ENCODE measurements at places on chromosomes 1 and 21. TPM values are rescaled to one million over a fixed set of nuclear protein-coding genes. Genes with fewer than 3 reads are reported as not detected.

Gene VHLL
- not detected for total RNA-seq

Gene EIF4G3
- total RNA-seq, result 55.9 TPM

Gene SOX13
- total RNA-seq, result not detected

GRCh38 chr1:13617108-13617507 is 33.5 kb downstream of the PDPN start:
- peaks cover 11% of the 10 kb centered on the region for H3K27me3 ChIP-seq
- no peak overlapping the region for H3K4me3 ChIP-seq
- no peak for DNase-seq
- H3K4me1 ChIP-seq, result no peaks in the 10 kb centered on the region
- no peak overlapping the region for H3K27ac ChIP-seq
- H3K36me3 ChIP-seq, result no peaks in the 10 kb centered on the region

Measured in activated naive CD8-positive, alpha-beta T cell treated with anti-CD3 and anti-CD28 coated beads for 36 hours (primary cell).